Lower lobe of right lung (tissue), 2 donors: ENCODE measurements at places on chromosomes 11 and 22. TPM values are rescaled to one million over a fixed set of nuclear protein-coding genes. Genes with fewer than 3 reads are reported as not detected.
A peak's percentile ranks its signal among the peaks of the same experiment; 100 is the strongest.

GRCh38 chr11:21072558-21072957, 403.2 kb downstream of the NELL1 start:
- no peak for DNase-seq

DNA sequence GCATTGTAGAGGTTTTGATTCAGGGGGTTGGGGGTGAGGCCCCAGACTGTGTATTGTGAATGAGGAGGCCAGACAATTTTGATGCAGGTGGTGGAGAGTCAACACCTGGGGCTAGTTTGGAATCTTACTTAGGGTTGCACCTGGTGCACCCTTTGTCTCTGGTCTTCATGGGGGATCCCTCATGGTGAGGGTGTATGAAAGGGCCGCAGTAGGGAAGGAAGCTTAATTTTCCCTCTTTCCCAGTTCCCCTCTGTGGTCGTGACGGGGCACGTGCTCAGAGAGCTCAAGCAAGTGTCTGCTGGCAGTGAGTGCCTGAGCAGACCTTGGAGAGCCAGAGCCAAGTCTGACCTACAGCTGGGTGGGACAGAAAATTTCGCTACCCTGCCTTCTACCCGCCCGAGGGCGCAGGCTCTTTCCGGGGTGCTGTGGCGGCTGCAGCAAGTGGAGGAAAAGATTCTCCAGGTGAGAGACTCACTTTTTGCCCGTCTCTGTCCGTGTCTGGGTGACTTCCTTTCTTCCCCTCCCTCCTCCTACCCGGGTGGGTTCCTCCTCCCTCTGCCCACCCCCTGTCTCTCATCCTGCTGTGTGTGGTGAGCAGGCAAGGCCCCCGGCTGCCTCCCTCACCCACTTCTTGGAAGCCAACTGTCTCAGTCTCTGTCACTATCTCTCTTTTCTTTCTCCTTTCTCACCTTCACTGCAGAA, 131.7 kb downstream of the MICAL2 start:
- DNase-seq, result no peak

The TNNT3 gene
- total RNA-seq, result 4.7 TPM

DNA sequence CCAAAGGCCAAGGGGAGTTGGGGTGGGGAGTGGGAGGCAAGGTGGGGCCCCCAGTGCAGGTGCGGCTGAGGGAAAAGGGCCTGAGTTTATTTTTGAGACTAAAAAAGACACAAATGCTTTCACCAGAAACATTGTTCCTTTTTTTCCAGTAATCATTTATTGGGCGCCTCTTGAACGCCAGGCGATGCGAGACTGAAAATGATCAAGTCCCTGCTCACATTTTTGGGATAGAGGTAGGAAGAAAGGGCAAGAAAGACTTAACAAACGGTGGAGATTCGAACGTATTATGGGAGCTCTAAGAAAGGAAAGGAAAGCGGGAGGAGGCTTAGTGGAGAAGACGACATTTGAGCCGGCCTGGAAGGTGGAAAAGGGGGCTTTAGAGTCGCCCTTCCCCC, 796 bp upstream of the SF3B2 start:
- DNase-seq, result no peak

The TMEM138 gene
- total RNA-seq, result 38.9 TPM

The SCN3B gene
- total RNA-seq, result 3.2 TPM

DNA sequence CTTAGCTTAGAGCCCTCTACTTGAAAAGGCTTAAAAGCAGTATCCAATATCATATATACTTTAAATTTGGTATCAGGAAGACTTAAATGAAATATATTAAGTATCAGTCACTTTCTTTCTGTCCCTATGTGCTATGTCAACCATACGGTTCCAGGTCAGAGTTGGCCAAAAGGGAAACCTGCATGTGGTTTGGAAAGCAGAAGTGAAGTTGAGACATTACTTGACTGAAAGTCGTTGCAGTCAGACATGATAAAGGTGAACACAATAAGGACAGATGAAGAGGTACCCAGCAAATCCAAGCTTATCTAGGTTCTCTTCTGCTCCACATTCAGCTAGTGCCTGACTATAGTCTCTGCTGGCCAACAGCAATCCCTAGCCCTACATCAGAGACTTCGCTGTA, 336.8 kb downstream of the KCNA4 start:
- no peak for DNase-seq

- DNase-seq, result no peak
Observed at GRCh38 chr11:125433454-125434121, 62.5 kb downstream of the FEZ1 start.

The NXPE1 gene
- not detected for total RNA-seq

DNA sequence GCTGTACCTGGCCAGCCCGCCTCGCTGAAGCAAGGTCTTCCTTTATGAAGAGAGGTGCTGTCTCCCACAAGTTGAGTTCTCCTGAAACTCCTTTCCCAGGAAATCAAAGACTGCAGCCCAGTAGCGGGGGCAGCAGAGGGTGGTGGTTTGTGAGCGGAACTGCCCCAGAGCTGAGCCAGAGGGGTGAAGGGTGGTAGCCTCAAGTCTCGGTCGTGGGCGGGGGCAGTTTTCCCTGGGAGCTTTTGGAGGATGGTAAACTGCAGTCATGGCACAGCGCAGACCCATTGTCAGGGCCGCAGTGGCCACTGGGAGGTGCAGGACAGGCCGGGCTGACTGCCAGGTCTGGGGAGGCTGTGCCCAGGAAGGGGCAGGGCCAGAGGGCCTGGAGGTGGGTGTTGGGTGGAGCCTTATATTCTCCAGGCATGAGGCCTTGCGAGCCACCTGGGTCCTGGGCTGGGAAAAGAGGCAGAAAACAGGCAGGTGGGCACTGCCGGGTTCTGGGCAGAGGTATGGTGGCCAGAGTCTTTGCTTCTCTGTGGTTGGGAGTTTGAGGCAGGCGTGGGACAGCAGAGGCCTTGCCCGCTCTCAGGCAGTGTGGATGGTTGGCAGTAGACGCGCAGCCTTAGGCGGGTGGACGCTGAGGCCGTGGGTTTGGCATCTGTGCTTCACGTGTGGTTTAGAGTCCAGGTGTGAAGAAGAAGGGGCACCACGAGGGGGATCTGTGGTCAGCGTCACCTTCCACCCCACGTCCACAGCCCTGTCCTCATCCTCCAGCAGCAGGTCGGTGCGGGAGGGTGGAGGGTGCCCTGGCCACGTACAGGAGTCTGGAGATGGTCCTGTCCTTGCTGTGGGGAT, 1176.4 kb downstream of the BRD1 start:
- no peak for DNase-seq

The FXYD6 gene
- total RNA-seq, result 61.2 TPM

The OPCML gene
- 0.12 TPM for total RNA-seq

DNA sequence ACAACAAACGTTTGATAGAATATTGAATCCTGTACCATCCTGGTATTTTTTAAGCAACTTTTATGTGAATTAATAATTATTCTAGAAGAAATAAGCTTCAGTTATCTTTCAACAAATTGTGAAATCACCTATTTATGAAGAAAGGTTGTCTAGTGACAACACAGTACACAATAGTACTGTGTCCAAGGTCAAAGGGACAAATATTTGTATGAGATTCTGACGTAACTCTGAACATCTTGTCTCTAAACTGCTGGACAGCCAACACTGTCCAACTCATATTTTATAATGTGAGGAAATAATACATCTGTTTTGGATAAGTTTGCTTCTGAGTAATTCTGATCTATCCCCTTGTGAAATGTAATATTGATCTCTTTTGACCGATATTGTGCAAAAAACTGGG, 18.9 kb downstream of the CASP5 start:
- no peak for DNase-seq

- no peak for DNase-seq
Observed at GRCh38 chr11:6755303-6755952, 16.3 kb downstream of the OR2AG2 start.

- DNase-seq, result no peak
Observed at GRCh38 chr22:47260551-47260950, 498.1 kb downstream of the TBC1D22A start.

DNA sequence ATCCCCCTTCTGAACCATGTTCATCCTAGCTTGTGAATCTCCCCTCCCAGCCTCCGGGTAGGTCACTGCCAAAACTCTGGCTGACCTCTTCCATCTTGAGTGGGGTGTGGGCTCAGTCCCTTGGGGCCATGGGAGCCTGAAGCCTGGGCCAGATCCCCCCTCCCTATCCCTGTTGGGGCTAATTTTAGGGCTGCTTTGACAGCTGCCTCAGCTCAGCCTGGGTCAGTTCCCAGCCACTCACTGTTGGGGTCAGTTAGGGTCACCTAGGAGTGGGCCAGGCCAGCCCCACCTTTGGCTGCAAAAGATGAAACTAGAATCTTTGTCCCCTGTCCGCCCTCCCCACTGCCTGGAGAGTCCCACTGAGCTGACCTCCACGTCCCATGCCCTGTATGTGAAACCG, 29.8 kb upstream of the P2RY2 start:
- DNase-seq, result no peak

- DNase-seq, result no peak
Observed at GRCh38 chr11:134480136-134480712, 68.2 kb upstream of the B3GAT1 start.

GRCh38 chr22:33528183-33528582, 392.1 kb downstream of the LARGE1 start:
- DNase-seq, result no peak

DNA sequence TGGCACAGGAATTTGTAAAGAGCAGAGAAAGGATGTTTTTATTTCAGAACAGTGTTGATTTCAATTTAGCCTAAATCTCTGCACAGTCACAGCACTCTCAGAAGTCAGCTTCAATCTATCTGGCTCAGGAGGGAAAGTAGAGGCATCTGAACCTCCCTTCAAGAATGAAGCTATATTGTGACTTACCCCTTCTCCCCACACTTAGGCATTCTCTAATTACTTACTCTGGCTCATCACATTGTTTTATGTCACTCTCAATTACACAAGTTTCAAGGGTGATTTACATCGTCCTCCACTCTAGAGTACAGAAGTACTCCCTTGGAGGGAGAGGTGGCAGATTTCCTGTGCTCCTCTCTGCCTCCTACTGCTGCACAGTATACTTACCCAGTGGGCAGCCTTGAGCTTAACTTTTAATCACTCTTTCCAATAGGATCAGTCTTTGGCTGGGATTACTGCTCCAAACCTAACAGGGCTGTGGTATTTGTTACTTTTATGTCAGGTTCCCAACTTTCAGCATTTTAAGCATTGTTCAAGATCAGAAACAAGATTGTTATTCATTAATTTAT, 211.4 kb downstream of the AASDHPPT start:
- DNase-seq, result no peak

DNA sequence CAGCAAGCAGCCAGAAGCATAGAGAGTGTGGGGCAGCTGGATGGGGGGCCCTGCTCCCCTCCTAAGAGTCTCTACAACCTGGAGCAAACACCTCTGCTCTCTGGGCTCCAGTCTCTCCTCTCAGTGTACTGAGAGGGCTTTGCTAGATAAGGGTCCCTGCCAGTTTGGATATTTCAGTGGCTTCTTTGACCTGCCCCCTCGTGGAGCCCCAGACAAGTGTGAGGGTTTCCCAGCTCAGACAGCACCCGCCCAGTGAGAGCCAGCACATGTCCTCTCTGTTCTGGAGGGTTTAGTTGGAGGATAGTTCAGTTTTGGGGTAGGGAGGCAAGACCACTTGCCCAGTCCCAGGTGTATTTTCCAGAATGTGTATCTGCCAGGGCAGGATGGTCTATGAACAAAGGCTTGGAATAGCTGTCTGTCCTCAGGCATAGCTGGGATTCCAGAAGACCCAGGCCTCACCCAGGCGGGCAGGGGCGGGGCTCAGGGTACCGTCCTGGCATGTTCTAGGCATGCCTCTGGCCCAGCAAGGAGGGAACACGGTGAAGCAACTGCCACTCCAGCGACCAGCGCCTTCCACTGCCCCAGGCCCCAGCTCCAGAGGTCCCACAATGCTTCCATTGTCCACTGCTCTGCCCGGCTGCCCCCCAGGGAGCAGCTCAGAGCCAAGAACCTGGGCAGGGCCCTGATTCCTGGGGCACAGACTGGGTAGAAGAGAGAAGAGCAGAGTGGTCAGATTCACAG, 7.5 kb upstream of the MICALL1 start:
- peak; percentile 71 for DNase-seq

DNA sequence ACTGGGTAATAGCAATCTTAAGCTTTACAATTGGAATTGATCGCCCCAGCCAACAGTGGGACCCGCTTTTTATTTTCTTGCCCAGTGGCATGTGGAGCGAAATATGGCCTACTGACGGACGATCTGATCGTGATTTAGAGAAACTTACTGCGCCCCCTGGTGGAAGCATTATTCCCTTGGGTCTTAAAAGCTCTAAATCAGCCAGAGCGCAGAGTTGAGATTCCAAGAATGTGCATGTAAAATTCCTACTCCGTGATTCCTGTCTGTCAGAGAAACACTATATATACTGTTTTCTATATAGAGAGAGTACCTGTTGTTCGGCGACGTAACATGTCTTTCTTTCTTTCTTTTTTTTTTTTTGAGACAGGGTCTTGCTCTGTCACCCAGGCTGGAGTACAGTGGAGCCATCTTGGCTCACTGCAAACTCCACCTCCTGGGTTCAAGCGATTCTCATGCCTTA, 3.7 kb upstream of the DPF2 start:
- peak; percentile 76 for DNase-seq

DNA sequence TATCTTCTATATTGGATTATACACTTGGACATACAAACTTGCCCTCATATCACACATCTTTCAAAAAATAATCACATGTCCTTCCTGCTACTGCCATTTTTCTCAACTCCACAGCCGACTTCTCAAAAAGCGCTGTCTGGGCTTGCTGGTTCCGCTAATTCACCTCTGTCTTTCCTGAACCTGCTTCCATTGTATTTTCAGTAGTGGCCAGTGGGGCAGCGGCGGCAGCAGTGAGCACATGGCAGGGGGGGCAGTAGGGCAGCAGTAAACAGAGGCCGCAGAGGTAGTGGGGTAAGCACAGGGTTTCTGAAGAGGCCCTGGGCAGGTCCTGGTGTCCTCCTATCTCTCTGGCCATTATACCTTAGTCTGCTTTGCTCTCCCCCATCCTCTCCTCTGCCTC, 126.3 kb downstream of the RRAS2 start:
- DNase-seq, result no peak

The SMIM35 gene
- total RNA-seq, result not detected

- no peak for DNase-seq
Observed at GRCh38 chr11:36426226-36426848, 83.7 kb downstream of the TRAF6 start.

DNA sequence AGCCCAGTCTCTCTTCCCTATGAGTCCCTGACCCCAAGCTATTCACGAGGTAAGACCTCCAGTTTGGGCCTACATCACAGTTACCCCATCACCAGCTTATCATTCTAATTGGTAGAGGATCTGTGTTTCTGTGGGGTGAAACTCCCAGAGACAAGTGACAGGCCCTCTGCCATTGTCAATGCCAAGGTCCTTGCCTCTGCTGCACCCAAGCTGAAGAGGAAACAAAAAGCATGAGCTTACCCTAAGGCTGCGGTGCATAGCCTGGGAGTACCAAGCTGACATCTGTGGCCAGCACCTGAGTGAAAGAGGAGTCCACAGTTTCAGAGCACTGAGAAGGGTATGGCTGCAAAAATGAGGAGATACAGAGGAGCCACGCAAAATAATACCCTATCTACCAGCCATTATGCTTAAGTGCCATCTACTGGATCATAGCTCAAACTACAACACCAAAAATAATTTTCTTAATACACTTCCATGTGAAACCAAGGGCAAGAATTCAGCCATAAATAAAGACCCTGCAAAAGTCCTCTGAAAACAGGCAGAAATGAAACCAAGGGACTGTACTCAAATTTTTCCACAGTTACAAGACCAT, 62.3 kb upstream of the ANO5 start:
- DNase-seq, result no peak
